Karpas-422 (cell line): ENCODE measurements at places on chromosomes 7 and 10.

GRCh38 chr7:9645756-9646155 is 1212.3 kb downstream of the NXPH1 start:
- no peak for DNase-seq

DNA sequence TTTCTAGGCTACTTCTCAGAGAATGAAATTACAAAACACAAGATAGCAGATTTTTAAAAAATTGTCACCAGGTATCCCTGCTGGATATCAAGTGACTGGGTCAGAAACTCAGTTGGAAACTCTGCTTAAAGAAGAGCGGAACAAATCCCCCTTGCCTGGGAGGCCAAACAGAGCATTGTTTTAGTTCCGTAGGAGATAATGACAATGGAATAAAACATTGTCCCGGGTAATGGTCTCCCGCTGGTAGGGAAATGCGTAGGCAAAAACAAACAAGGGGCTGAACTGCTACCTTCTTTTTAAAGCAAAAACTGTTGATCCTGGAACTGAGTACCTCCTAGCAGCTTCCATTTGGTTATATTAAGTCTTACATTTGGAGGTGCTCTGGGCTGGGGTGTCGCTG is 21.3 kb upstream of the VAX1 start:
- no peak for DNase-seq

DNA sequence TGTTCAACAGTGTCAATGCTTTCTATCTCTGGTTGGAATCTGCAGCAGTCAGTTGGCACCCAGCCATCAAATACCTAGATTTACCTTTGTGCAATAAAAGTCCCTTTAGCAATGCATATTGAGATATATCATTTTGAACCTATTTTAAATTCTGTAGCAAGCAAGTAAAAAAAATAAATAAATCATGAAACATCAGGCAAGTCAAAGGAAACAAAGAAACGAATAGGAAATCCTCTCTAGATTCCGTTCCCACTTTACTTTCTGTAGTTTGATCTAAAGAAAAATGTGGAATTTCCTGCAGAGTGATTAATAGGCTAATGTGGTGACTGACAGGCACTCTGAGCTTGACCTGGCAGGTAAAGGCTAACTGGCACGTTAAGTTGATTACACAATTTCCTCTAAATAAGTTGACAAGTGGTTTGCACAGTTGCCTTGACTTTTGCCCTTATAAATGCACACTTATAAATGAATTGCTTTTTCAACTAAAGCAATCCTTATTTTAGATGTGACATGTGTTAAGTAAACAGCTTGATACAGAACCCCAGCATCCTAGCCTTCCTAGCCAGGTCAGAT is 208.1 kb upstream of the TCF7L2 start:
- no peak for DNase-seq

GRCh38 chr7:99579956-99580777 is 17.9 kb upstream of the TMEM225B start:
- no peak for DNase-seq

- peak; percentile 81 for DNase-seq
These were observed 34.6 kb downstream of the KCNMA1 start for GRCh38 chr10:77602913-77603533.

DNA sequence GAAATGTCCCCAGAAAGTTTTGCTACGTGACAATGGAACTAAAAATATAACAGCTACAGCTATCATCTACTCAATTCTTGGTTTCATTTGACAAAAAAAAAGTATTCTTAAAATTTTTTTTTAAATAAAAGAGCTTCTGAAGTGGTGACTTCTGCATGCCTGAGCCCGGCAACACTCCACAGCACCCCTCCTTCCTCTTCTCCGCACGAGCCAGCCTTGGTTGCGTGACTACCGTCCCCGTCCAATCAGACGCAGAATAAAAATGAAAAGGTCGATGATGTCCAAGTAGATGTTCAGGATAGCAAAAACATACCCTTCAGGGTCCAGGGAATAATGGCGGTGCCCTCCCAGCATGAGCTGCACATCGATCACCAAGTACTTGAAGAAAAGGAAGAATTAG is 34.5 kb upstream of the GATAD1 start:
- no peak for DNase-seq

- DNase-seq: no peak
These were observed 75.7 kb downstream of the CDH23 start for GRCh38 chr10:71472466-71472865.

DNA sequence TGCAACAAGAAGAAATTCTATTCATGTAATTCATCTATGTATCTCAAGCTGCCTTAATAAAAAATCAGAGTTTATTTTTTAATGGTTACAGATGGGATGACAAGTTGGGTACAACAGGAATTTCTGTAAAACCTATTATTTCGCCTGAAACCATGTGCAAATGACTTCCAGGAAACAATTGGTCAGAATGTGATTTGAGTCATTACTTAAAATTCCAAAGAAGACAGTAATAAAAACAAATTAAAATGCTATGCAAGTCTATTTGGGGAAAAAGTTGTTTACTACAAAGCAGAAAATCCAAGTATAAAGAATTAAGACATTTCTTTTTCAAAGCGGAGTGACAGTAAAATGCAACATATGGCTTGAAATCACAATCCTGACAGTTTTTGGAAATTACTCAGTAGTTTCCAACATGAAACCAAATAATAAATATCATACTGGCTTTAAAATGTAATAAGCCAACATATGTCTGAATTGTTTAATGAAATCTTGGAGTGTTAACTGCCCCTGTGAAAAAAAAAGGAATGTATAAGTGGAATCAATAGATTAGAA is 41.5 kb upstream of the SEMA3C start:
- DNase-seq: no peak

DNA sequence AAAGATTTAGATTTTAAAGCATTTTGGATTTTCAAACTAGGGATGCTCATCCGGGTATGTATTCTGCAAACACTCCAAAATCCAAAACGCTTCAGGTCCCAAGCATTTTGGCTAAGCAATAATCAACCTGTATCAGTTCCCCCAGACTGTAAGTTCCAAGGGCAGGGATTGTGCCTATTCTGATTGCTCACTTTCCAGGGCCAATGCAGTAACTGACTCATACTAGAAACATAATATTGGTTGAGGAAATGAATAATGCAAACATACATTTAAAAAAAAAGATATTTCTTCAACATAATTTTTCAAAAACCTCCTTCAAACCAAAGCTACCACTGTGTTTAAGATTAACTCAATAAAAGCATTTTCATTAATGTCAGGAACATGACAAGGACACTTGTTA is 69.5 kb downstream of the HIBADH start:
- DNase-seq: no peak

- no peak for DNase-seq
These were observed 1205.3 kb downstream of the REEP3 start for GRCh38 chr10:64726466-64726865.

- DNase-seq: no peak
These were observed 226.4 kb downstream of the MAD1L1 start for GRCh38 chr7:2006231-2006771.

DNA sequence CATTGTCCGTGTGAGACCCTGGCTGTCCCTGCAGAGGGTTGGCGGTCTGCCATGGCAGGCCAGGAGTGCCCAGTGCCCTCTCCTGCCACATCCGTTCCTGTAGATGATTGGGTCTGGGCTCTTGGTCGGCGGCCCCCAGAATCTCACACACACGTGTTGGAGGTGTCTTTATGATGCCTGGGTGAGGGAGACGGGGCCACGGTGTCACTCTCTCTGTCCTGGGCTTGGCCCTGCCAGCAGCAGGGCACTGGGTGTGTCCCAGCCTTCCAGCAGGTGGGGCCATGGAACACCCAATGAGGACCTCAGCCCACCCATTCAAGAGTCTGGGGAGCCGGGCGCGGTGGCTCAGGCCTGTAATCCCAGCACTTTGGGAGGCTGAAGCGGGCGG is 30.2 kb downstream of the UNC5B start:
- DNase-seq: no peak

- DNase-seq: no peak
These were observed 120.6 kb downstream of the PRPF18 start for GRCh38 chr10:13707156-13707881.

DNA sequence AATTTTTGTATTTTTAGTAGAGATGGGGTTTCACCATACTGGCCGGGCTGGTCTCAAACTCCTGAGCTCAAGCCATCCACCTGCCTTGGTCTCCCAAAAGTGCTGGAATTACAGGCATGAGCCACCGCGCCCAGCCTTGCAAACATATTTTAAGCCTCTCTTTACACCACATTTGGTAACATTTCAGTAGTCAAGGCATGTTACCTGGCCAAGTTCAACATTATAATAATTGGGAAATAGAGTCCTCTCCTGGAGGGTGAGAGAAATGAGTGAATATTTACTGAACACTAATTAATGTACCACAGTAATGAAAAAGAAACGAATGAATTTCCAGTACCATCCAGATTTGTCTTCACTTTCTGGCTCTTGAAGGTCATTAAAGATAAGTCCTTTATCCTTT is 10.0 kb upstream of the CNOT4 start:
- DNase-seq: no peak

DNA sequence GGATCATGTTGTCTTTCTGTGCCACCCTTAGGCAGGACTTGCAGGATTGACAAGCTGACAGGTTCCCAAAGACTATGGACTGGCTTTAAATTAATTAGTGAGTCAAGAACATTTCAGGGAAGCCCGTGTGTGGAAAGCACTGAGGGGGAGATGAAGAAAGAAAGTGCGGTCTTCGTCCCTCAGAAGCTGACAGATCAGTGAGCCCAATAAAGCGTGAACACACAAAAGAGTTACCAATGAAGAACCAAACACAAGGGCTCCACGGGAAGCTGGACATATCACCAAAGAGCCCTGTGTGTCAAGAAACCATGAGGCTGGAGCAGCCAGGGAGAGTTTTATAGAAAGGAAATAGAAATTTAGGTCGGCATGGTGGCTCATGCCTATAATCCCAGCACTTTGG is 725.8 kb downstream of the PARD3 start:
- DNase-seq: no peak

GRCh38 chr7:108037741-108038140 is 34.8 kb upstream of the LAMB1 start:
- no peak for DNase-seq

DNA sequence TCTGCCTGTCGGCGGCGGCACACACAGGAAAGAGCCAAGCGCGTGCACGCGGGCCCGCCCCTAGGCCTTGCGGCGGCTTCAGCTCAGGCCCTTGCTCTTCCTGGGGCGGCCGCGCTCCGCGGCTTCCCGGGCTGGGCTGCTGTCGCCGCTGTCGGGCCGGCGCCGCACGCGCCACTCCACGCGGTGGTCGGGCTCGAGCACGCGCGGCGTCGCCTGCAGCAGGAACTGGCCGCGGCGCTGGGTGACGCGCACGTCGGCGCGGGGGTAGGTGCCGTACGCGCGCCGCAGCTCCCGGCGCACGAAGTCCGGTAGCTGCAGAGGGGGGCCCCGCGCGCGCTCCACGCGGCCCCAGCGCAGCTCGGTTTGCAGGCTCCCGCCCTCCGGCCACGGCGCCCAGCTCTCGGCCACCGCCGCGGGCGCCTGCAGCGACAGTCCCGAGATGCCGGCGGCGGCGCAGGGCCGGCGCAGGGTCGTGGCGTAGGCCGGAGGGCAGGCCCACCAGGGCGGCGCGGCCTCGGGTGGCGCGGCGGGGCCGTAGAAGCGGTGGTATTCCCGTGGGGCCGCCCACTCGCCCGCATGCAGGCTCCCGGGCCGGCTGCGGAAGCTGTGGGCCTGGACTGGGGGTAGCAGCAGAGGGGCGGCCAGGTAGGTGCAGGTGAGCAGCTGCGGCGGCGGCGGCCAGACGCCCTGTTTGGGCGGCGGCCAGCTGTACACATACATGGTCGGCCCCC is 804 bp downstream of the C10orf95 start:
- DNase-seq: peak; percentile 92

GRCh38 chr10:10211409-10211808 is 806.3 kb upstream of the CELF2 start:
- no peak for DNase-seq

DNA sequence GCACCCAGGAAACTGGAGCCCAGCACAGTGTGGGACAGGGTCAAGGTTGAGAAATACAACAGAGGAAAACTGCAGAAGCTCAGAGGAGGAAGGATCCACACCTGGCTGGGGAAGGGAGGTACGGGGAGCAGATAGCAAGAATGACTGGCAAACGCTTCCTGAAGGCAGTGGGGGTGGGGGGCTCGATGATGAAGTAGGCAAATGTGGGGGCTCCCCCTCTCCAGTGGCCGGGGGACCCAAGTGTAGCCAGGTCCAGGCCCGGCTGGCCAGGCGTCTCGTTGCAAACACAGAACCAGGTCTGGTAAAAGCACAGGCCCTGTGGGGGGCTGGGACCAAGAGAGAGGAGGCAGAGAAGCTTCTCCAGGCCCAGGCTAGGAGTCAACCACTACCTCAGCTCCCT is 7.7 kb downstream of the CHST15 start:
- no peak for DNase-seq
